GM23248 (cell line): ENCODE measurements at places on chromosomes 5 and 9. TPM values are rescaled to one million over a fixed set of nuclear protein-coding genes. Genes with fewer than 3 reads are reported as not detected.

- peak; percentile 18 for DNase-seq
Observed at GRCh38 chr5:67901814-67902496, 313.6 kb upstream of the PIK3R1 start.

GRCh38 chr9:91349115-91349555 lies 12.6 kb downstream of the AUH start:
- DNase-seq, result no peak

GRCh38 chr9:105835721-105836120 lies 141.4 kb downstream of the TMEM38B start:
- no peak for DNase-seq

- DNase-seq, result no peak
Observed at GRCh38 chr5:160458806-160459800, 37.4 kb downstream of the PTTG1 start.

GRCh38 chr5:72465601-72466563 lies 41.3 kb downstream of the ZNF366 start:
- peak; percentile 63 for DNase-seq

- peak; percentile 85 for DNase-seq
Observed at GRCh38 chr5:181181650-181182565, 23.1 kb downstream of the TRIM7 start.

- DNase-seq, result no peak
Observed at GRCh38 chr5:31995006-31995405, 179.1 kb downstream of the GOLPH3 start.

GRCh38 chr9:83620841-83621636 lies 1.9 kb upstream of the IDNK start:
- peak; percentile 70 for DNase-seq

- no peak for DNase-seq
Observed at GRCh38 chr5:1731091-1731639, 68.5 kb downstream of the MRPL36 start.

DNA sequence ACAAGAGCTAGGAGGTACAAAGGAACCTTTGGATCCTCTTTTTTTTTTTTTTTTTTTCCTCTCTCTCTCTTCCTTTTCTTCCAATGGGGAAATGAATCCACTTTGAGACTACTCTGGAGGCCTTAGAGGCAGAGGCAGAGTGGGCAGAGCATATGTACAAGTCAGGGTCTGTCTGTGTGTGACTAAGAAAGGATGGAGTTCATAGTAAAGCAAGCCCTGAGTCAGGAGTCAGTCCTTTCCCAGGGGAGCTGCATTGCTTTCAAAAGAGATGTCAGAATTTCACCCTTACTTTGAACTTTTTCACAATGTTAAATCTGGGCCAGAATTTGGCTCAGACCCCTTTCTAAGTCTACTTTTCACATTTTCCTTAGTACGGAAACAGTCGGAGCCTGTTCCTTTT lies 792.4 kb upstream of the C9orf72 start:
- DNase-seq, result peak; percentile 39

DNA sequence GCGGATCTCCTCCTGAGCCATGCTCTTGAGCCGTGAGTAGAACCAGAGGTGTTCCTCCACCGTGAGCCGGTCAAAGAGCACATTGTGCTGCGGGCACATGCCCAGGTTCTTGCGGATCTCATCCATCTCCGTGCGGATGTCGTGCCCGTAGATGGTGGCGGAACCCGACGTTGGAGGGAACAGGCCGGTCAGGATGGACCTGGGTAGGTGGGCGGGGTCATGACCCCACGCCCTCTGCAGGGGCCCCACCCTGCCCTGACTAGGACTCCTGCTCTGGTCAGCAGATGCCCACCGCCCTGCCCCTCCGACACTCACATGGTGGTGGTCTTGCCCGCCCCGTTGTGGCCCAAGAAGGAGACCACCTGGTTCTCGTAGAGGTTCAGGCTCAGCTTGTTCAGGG lies 12.1 kb downstream of the ABCA2 start:
- DNase-seq, result no peak

DNA sequence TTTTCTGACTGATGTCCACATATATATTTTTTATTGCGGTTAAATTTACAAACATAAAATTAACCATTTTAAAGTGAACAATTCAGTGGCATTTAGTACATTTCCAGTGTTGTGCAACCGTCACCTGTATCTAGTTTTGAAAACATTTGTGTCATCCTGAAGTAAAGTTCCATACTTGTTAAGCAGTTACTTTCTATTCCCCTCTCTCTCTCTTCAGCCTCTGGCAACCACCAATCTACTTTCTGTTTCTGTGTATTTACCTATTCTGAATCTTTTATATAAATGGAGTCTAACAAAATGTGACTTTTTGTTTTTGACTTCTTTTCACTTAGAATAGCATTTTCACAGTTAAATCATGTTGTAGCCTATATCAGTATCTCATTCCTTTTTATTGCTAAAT lies 480.1 kb upstream of the SMARCA2 start:
- no peak for DNase-seq

- peak; percentile 31 for DNase-seq
Observed at GRCh38 chr5:158007336-158007735, 148.4 kb upstream of the CLINT1 start.

- no peak for DNase-seq
Observed at GRCh38 chr5:124847907-124848306, 101.5 kb upstream of the ZNF608 start.

- peak; percentile 84 for DNase-seq
Observed at GRCh38 chr9:37968228-37968701, 64.3 kb upstream of the SLC25A51 start.

- DNase-seq, result peak; percentile 71
Observed at GRCh38 chr9:132651259-132651658, 18.5 kb downstream of the DDX31 start.

- no peak for DNase-seq
Observed at GRCh38 chr5:126394211-126394788, 28.9 kb upstream of the GRAMD2B start.

DNA sequence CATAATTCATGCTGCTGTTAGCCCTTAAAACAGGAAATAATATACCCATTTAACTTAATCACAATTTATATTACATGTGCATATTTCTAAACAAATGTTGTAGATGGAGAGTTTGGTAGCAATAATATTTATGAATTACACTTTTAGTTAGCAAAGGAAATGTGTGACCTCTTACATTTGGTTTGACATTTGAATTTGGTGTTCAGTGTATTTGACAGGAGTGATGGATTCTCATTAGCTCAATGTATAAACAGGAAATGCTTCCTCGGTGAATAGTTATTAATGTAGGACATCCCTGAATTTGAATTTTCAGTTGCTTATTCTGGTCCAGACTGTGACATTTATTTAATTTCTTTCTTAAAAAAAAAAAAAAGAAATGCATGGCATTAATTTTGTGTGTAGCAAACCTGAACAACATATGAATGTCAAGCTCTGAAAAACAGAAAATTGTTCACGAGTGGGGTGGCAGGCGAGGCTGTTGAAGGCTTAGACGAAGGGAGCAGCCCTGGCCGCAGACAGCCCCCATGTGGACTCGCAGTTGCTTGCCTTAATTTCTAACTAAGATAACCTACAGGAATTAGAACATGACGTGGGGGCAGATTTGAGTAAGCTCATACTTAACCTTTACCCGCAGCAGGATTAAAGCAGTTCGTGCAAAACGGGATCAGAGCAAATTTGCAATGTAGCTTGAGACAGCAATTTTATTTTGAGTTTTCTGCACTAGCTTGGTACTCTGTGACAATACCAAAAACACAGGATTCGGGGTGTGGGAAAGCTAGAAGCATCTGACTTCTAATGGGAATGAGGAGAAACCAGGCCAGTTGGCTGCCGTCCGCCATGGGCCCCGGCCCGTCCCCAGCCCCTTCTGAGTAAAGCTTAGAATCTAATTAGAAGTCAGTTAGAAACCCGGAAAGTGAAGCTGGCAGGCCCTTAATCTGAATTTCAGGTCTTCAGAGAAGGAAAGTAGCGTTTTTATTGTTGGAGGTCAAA lies 134.3 kb downstream of the MACROH2A1 start:
- no peak for DNase-seq

Gene GHR
- polyA plus RNA-seq, result 0.64 and 0.72 TPM in 2 replicates

Gene NKD2
- not detected in 2 replicates for polyA plus RNA-seq

Gene KIAA1958
- 7.2 and 7.8 TPM in 2 replicates for polyA plus RNA-seq

Gene GRIN3A
- not detected in 2 replicates for polyA plus RNA-seq

Gene LHX3
- not detected in 2 replicates for polyA plus RNA-seq

Gene RALGPS1
- 0.54 and 0.71 TPM in 2 replicates for polyA plus RNA-seq

Gene ZNF608
- polyA plus RNA-seq, result 1.1 and 1.4 TPM in 2 replicates

Gene GRM6
- polyA plus RNA-seq, result 0.04 TPM in 1 of 2 replicates, not detected in the other

Gene RCL1
- 6.9 and 7.7 TPM in 2 replicates for polyA plus RNA-seq

Gene TMEM215
- not detected in 2 replicates for polyA plus RNA-seq

Gene ORM2
- not detected in 2 replicates for polyA plus RNA-seq

Gene GGTA1
- polyA plus RNA-seq, result not detected in 2 replicates
